ENCODE measurements at places on chromosomes 6 and 20. TPM values are rescaled to one million over a fixed set of nuclear protein-coding genes. Genes with fewer than 3 reads are reported as not detected.

PDE7B gene
- 23.9 TPM for total RNA-seq

JPH2 gene
- under 0.01 TPM for total RNA-seq

DEFB115 gene
- total RNA-seq: not detected

CENPQ gene
- 2.9 TPM for total RNA-seq

HCRTR2 gene
- not detected for total RNA-seq

SNAP25 gene
- 0.65 TPM for total RNA-seq

ECT2L gene
- under 0.01 TPM for total RNA-seq

PPP1R3G gene
- total RNA-seq: 3.8 TPM

CRISP3 gene
- not detected for total RNA-seq

GPR6 gene
- total RNA-seq: not detected

GGTLC1 gene
- not detected for total RNA-seq

PTCRA gene
- total RNA-seq: not detected

PGC gene
- total RNA-seq: not detected

RAB32 gene
- 20.8 TPM for total RNA-seq

HLA-DRA gene
- 0.45 TPM for total RNA-seq

ALDH8A1 gene
- 0.09 TPM for total RNA-seq

BHLHE23 gene
- total RNA-seq: not detected

RRAGD gene
- total RNA-seq: 1.4 TPM

TRIM40 gene
- not detected for total RNA-seq

FOXA2 gene
- total RNA-seq: not detected

FAM184A gene
- total RNA-seq: 0.74 TPM

BPIFB4 gene
- not detected for total RNA-seq

GPLD1 gene
- total RNA-seq: 0.27 TPM

SPATS1 gene
- not detected for total RNA-seq

Data from fibroblast of the aortic adventitia (primary cell).